ENCODE measurements at places on chromosomes 2 and 18.

DNA sequence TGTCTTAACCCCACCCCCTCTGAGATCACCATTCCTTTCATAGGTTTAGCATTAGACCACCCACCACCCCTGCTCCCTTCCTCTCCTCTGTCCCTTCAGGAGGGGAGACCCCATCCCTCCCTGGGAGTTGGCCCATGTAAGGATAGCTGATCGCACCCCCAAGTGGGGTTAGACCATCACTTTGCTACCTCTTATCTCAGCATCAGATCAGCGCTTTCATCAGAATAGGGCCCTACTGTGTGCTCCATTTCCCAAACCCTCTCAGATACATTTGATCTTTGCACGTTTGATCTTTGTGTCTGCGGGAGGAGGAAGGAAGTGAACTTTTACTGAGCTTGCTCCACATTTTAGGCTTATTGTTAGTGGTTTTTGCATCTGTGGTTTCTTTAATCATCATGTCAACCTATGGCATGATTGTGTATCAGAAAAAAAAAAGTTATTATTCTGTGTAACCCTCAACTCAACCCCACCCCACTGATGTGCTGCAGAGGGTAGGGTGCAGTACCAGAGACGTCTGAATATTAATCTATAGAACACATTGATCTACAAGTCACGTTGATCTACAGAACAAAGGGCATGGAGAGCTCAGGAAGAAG is 81.2 kb downstream of the PDCL3 start:
- DNase-seq = no peak

DNA sequence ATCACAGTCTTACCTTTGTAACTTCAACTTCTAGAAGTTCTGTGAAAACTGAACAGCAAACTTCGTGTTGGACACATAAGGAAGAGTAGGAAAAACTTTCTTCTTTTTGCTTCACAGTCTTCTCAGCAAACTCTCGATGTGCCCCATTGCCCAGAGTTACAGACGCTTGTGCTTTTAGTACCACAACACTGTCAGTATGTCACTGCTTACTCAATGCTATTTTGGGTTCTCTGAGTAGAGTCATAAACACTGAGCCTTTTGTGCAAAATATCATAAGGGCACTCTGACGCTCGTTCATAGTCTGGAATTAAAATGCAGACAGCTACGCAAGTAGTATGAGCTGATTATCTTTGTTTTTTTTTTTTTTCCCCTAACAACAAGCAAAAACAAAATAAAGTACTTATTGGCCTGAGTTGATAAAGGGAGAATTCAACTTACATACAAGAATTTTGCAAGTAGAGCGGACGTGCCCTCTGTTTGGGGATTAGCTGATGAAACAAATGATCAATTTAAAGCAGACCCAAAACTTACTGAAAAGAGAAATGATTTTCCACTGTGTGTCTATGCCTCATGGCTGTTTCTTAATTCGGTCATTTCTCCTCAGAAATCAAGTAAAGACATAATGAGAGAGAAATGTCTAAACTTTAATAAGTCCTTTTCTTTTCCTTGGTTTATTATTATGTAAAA is at the start of gene CDH19:
Gene CDH19, minus strand, starts transcription at position 150 of the 687 bp plus-strand sequence. CDS start 31,886 bp downstream, outside the sequence.
- DNase-seq = no peak

- DNase-seq = peak; percentile 0
Observed at GRCh38 chr2:103656558-103656957, 894.7 kb downstream of the TMEM182 start.

- DNase-seq = no peak
Observed at GRCh38 chr2:63506320-63506719, 82.0 kb downstream of the WDPCP start.

DNA sequence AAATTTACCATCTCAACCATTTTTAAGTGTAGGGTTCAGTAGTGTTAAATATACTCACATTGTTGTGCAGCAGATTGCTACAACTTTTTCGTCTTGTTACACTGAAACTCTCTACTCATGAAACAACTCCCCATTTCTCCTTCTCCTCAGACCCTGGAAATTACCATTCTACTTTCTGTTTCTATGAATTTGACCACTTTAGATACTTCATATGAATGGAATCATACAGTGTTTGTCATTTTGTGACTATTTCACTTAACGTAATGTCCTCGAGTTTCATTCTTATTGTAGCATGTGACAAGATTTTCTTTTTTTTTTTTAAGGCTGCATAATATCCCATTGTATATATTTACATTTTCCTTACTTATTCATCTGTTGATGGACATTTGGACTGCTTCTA is 203.8 kb downstream of the PLCL1 start:
- DNase-seq = no peak

- DNase-seq = peak; percentile 1
Observed at GRCh38 chr2:57146951-57147350, 899.7 kb upstream of the VRK2 start.

GRCh38 chr2:35962585-35963146 is 392.9 kb upstream of the CRIM1 start:
- DNase-seq = no peak

GRCh38 chr2:23696752-23697045 is 230.2 kb downstream of the ATAD2B start:
- no peak for DNase-seq

GRCh38 chr2:63446658-63447057 is 141.6 kb downstream of the WDPCP start:
- no peak for DNase-seq

GRCh38 chr2:105896765-105897163 is 152.1 kb downstream of the NCK2 start:
- DNase-seq = no peak

GRCh38 chr18:58819051-58819450 is 45.6 kb upstream of the ZNF532 start:
- DNase-seq = no peak

DNA sequence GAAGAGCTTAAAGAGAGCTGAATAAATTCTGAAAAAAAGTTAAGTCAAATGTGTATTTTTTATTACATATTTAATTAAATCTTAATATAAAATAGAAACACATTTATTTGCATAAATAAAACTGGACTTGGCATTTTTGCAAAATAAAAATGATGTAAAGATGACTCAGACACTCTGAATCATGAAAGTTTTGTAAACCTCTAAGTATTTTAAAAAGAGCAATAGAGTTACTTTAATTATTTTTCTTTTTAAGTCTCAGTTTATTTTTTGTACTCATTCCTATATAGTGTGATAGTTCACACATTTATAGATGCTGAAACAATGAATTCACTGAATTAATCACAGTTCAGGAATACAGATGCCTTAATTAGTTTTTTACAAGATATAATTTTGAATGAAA is 109.9 kb upstream of the DTNA start:
- DNase-seq = peak; percentile 67

GRCh38 chr2:113203217-113203530 is 29.4 kb downstream of the PSD4 start:
- DNase-seq = no peak

GRCh38 chr2:123566291-123566946 is 458.7 kb upstream of the CNTNAP5 start:
- no peak for DNase-seq

DNA sequence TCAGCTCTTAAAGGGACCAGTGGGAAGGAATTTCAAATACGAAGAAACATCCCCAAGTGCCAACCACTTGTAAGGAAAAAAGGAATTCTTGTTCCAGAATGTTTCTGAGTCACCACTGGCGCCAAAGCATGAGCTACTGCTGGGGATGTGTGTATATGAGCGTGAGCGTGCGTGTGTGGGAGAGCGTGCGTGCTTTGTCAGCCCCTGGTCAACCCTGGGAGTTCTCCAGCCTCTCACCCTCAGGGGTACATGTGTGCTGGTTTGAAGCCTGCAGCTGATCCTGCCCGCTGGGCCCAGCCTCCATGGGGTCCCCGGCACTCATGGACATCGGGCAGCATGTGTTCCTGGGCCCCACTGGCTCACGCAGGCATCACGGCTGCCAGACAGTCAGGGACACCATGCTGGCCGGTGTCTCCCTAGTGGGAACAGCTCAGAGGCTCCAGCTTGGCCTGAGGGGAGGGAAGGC is 17.1 kb downstream of the HS6ST1 start:
- peak; percentile 92 for DNase-seq

- no peak for DNase-seq
Observed at GRCh38 chr2:150715501-150715900, 228.0 kb upstream of the RND3 start.

GRCh38 chr2:182554950-182555349 is 128.1 kb upstream of the PDE1A start:
- no peak for DNase-seq

DNA sequence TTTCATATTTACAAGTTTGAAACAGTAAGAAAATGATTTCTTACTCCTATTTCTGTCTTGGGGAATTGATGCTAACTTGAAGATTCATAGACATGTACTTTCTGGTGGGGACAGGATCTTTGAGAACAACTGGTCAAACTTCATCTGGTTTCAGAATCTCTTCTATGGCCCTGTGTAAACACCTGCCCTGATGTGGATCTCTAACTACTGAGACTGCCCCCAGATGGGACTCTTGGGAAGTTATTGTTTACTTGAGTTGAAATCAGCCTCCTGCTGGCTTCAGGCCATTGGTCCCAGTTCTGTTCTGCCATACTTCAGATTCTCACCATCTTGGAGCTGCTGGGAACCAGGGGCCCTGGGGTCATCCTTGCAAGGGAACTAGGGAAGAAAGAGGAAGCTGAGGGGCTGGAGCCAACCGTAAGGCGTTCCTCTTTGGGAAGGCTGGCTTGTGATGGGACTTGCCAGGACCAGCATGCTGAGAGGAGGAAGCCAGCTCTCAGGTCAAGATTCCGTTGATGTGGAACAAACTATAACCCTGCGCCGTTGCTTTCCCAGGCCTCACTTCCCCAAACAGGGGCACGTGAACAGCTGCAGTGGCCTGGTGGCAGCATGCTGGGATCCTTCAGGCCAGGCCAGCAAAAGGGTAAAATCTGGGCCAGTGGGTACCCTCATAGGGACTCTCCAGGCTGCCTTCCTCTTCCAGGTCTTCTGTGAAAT is 135.5 kb upstream of the CXCR4 start:
- no peak for DNase-seq

- no peak for DNase-seq
Observed at GRCh38 chr2:1978706-1979105, 234.4 kb upstream of the PXDN start.

DNA sequence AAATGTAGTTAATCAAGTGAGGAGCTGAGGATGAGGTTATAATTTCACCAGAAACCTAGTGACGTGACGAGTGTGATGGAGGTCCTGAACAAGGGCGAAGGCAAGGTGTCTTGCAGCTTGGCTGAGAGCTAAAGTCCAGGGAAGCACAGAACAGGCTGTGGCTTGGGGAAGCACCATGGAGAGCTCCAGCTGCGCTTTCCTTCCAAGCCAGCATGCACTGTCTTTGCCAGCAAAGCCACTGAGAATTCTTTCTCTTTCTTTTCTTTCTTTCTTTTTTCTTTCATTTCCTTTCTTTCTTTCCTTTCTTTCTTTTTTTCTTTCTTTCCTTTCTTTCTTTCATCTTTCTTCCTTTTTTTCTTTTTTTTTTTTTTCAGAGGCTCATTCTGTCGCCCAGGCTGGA is 239.3 kb downstream of the FBXO15 start:
- peak; percentile 73 for DNase-seq

DNA sequence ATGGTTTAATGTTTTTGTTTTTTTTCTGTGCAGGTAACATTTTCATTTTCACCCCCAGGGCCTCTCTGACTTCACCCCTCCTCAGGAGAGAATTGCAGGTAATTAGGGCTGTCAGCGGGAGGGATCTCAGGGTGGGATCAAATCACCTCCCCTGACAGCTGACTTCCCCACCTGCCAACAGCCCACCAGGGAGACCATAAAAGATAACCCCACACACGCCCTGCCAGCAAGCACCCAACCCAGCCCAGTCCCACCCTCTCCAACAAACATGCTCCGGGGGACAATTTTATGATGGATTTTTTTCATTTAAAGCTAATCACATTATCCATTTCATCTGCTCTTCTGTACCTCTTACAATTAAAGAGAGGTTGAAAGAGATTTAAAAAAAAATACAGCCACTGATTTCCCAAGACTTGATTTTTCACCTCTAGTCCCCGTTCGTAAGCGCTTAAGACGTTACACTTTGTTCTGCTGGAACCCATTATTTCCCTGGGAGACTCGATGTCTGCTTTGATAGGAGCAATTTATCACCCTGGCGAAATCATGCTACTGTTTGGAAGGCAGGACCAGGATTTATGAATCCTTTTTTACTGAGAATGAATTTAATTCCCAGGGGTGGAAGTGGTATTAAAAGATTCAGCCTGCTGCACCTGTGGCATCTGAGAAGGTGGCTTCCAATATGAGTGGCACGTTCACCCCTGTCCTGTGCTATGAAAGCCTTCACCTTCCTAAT is 232.9 kb upstream of the ID2 start:
- DNase-seq = no peak

DNA sequence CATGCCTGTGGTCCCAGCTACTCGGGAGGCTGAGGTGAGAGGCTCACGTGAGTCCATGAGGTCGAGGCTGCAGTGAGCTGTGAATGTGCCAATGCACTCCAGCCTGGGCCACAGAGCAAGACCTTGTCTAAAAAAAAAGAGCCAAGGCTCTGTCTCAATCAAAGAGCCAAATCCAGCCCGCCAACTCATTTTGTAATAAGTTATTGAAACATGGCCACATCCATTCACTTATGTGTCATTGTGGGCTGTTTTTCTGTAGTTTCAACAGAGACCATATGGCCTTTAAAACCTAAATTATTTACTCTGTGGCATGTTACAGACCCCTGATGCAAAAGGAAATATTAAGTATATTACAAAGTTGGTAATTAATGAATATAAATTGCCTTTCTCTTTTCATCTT is 60.8 kb downstream of the GPR39 start:
- DNase-seq = peak; percentile 43

GRCh38 chr2:26184555-26185303 is 11.8 kb downstream of the GAREM2 start:
- peak; percentile 92 for DNase-seq

- peak; percentile 29 for DNase-seq
Observed at GRCh38 chr2:9745153-9745899, 97.9 kb upstream of the TAF1B start.

DNA sequence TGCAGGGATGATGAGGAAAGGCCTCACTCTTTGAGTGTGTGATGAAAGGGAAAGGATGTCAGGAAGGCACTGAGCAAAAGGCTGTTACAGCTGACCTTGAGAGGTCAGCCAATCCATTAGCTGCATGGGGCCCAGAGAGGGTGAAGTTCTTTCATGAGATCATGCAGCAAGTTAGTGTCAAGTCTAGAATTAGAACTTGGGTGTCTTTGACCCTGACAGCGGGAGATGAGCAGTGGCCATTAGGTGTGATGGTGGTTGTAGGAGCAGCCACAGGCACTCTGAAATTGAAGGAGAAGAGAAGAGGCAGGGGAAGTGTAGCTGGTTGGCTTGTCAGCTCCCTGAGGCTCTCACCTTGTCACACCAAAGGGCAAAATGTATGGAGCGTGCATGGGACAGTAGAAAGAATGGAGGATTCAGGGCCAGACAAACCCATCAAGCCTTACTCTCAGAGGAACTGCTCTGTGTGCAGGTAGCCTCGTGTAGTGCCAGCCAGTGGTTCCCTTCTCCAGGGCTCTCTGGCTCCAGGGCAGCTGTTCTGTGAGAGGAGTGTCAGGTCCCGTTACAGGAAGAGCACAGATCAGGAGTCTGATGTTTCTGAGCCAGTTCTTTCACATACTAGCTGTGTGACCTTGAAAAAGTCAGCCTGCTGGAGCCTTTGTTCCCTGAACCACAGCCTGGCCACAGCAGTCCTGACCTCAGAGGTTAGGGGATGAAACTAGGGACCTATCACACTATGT is 35.9 kb downstream of the MAP4K4 start:
- DNase-seq = no peak

Data from adipocyte (in vitro differentiated cells).